ENCODE measurements at places on chromosomes 6 and 20.

DNA sequence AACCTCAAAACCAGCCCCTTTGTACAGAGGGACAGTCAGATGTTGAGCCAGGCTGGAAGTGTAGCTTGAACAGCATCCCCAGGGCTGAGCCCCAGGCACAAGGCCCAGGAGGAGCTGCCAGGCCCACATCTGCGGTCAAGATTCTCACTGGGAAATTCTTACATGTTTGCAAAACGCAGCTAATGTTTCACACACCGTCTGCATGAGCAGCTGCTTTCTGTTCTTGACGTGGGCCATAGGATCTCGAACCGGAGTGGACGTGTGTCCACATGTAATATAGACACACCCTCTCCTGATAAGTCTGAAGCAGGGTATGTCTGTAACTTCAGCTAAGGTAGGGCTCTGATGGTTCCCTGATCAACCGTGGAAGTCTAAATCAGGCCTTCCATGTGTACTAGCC is 41.3 kb upstream of the TRAF3IP2 start:
- no peak for DNase-seq

DNA sequence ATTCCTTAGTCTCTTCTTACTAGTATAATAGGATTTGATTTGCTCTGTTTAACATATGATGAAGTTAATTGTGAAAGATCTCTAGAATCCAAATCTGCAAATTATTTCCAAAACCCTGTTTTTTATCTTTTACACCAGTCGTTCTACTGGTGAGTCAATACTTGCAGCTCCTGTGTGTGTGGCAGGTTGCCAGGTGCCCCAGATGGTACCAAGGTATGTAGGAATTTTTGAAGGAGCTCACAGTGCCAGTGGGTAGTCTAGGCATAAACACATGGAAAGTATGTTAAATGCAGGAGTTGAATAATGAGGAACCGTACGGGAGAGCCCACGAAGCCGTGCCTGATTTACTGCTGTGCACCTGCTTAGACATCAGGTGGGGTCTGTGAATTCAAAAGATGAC is 192.2 kb downstream of the FARS2 start:
- no peak for DNase-seq

DNA sequence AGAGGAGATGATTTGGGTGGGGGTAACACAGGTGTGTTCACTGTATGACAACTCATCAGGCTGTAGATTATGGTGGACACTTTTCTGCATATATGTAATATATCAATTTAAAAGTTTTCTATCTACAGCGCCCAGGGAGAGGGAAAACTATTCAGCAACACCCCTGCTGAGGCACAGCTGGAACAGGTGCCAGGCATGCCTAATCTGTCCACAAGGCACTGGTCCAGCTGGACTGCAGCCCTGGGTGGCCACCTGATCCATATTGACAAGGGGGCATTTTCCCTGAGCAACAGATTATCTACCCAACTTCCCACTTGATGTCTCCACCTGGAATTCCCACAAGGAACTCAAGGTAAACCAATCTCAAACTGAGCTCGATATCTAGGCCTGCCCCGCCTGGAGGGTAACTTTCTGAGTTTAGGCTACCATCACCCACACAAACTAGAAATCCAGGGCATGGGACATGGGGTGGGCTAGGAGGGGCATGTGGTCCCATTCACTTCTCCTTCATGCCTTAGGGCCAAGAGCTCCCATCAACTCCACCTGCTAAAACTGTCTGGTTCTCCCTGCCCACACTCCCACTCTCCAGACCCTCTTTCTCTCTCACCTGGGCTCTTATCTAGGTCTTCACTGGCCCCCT is 4.6 kb downstream of the SLC22A16 start:
- no peak for DNase-seq

DNA sequence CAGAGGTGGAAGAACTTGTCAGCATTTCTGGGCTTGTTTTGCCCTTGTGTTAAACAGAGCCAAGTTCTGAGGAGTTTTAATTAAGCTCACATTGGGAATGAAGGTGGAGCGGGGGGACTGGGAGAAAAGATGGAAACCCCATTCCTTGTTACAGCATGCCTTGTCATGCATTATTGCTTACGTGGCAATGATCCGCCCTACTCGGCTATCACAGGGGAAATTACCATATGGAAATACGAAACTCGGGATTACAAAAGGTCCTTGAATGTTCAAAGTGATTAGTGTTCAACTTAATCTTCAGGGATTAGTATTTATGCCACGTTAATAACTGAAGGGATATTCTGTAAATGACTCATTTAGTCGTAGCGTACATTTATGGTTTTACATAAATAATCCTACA is 86.4 kb downstream of the MAP3K7 start:
- no peak for DNase-seq

DNA sequence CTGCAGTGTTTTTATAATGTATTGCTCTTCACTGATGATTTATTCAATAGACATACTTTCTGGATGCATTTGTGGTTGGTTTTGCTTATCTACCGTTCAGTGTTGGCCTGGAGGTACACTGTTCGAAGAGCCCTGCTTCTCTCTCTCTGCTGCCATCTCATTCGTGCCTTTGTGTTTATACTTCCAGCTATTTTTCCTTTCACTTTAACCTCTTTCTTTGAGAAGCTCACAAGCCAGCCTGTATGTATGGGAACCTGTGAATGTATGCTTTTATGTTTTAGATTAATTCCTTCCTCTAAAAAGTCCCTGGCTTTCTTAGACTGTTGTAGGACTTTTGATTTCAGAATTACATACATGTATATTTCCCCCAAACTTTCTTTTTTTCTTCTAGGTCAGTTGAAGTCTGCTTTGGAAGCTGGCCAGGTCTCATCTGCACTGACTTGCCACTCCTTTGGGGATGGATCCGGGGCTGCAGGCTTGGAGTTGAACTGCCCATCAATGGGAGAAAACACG is 83.0 kb downstream of the SCAND1 start:
- DNase-seq = no peak

- DNase-seq = no peak
These were observed 601.9 kb downstream of the HTR1B start for GRCh38 chr6:76861403-76861802.

GRCh38 chr6:142822842-142823241 is 122.1 kb downstream of the HIVEP2 start:
- DNase-seq = no peak

DNA sequence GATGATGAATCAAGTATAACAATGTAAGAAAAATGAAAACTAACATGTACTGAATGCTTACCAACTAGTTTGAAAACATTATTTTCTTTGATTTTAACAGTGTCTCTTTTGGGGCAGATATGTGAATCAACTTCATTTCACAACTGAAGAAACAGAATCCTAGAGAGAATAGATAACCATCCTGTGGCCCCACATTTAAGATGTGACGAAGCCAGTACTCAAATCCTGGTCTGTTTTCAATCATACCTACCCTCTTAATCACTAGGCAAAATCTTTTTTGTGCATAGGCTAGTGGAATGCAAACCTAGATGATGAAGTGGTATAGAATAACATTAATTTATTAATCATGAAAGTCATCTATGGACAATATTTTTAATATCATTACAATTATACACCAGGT is 371.6 kb upstream of the EPHA7 start:
- no peak for DNase-seq

DNA sequence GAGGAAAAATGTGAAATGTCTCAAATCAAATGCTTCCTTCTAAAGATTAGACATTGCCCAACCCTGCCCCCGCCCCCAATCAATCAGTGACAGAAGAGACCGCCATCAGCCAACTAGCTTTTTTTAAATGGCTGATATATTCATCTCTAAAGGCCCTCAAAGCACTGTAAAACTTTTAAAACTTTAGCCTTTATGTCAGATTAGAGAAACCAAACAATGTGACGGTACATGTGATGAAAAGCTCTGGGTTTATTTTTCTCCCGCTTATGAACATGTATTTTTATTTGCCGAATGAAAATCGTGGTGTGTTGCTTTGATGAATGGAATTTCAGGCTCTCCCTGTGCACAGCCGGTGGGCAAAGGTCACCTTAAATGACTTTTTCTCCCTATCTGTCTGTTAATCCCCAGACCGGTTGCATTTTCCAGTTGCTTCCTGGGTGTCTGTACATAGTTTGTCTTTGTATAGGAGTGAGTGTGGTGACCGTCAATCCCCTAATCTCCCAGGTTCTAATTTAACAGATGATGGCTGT is 38.5 kb downstream of the TBC1D7 start:
- DNase-seq = no peak

- DNase-seq = no peak
These were observed 135.7 kb downstream of the ATXN1 start for GRCh38 chr6:16625291-16626265.

Measured in AG09309 (cell line).